Chondrocyte (in vitro differentiated cells): ENCODE measurements at places on chromosomes 2 and 18. TPM values are rescaled to one million over a fixed set of nuclear protein-coding genes. Genes with fewer than 3 reads are reported as not detected.

Gene TXNDC2
- total RNA-seq, result 0.17 to 0.41 TPM (median 0.28 TPM) in 3 replicates

Gene PKDCC
- total RNA-seq, result 83.1 to 164 TPM (median 155 TPM) in 3 replicates

Gene FOXI3
- not detected in 3 replicates for total RNA-seq

Gene MALL
- 0.60 to 0.85 TPM (median 0.82 TPM) in 3 replicates for total RNA-seq

Gene TMEM247
- not detected in 3 replicates for total RNA-seq

Gene MOCOS
- 6.7 to 15.7 TPM (median 13.2 TPM) in 3 replicates for total RNA-seq

DNA sequence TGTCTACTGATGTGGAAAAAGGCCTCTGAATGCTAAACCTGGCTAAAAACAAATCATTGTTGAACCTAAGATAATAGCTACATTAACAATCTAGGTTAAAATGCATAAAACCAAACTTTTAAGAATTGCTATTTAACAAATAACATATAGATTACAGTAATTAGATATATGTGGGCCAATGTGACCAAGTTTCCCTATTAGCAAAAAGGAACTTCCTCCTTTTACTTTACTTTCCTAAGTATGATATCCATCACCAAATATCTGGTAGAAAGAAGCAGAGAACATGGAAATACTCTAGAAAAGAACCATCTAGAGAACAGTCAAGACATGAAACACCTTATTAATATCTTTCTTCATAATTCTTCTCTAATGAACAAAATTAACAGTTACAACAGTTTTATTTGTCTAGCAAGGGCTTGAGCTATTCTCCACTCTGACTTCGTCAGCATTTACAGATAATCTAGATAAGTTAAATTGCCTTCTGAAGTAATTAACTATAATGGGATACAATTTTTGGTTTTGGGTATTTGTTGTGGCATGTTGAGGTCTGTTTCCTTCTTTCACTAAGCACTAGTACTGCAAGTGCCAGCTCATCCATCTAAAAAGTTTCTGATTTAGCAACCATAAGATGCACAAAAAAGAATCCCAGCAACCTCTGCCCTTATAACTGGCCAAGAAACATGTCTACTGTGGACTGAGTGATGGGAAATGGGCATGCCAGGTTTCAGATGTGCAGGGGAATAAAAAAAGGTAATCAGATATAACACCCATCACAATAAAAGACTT is 53.3 kb downstream of the MEMO1 start:
- DNase-seq, result no peak

- DNase-seq, result peak; percentile 50
Observed at GRCh38 chr2:126882736-126883665, 15.7 kb upstream of the TEX51 start.

DNA sequence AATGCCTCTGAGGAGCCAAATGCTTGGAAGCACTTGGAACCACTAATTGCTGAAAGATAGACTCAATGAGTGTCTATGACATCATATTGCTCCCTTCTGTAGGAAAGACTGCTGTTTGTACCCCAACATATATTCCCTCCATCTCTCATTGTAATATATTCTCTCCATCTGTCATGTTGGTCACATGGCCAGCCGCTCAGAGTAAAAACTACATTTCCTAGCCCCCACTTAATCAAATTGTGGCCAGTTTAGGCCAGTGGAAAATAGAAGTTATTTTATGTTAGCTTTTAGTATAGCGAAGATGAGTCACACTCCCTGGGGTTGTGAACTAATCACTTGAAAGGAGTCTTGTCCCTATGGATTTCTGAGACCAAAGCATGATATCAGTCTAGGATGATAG is 160.2 kb downstream of the HNMT start:
- no peak for DNase-seq

DNA sequence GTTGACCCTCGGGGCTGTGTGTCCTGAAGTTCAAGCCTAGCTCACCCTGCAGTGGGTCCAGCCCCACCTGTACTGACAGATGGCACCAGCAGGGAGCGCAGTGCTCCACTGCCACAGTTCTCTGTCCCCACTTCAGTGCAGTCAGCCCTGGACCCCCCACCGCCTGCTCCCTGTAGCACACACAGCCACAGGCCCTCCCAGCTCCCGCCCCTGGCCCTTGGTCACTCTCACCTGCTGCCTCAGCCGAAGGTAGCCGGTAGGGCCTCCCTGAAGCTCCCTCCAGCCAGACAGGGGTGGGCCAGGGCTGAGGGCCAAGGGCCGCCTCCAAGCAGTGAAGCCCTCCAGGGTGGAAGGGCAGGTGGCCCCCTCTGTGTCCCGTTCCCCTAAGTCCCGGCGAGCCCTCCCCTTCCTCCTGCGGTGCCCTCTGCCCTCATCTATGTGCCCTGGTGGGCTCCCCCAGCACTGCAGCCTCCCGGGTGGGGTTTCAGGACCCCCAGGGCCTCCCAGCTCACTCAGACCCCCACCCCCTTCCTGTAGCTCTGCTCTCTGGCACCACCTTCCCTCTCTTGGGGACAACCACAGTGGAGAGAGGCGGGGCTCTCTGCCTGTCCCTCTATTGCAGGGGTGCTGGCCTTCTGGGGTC is 10.8 kb upstream of the ALPP start:
- DNase-seq, result peak; percentile 92

DNA sequence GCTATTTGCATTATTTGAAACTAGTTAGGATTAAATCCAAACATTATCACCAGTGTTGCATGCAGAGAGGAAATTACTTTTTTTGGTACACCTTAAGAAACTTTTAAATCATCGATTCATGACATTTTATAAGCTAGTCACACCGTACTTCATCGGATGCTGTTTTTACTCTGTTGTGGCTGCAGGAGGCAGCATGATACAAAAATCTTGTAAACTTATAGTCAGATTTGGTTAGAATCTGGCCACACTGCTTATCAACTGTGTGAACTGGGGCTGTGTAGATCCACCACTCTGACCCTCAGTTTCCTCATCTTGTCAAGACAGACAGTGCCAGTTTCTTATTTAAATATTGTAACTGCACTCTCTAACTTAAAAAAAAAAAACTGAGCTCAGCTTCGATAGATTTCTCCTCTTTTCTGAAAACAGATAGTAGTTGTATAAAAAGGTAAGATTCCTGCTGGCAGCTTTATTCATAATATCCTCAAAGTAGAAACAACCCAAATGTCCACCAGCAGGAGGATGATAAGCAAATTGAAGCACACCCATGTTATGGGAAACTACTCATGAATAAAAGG is 77.8 kb downstream of the RAPGEF4 start:
- no peak for DNase-seq

DNA sequence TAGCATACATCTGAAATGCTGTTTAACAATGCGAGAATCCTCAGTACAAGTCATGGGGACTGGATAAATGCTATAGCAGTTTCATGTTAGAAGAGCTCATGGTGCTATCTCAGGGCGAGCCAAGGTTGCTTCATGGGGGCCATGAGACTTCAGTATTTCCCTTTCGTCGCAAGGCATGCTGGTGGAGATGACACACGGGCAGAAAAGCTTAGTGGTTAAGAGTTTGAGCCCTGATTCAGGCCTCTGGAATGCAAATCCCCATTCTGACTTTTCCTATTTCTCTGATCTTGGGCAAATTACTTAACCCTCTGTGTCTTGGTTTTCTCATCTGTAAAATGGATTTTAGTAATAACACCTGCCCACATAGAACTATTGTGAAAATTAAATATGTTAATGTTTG is 57.4 kb upstream of the EPHA4 start:
- no peak for DNase-seq

- no peak for DNase-seq
Observed at GRCh38 chr2:161825429-161825828, 201.2 kb downstream of the SLC4A10 start.

DNA sequence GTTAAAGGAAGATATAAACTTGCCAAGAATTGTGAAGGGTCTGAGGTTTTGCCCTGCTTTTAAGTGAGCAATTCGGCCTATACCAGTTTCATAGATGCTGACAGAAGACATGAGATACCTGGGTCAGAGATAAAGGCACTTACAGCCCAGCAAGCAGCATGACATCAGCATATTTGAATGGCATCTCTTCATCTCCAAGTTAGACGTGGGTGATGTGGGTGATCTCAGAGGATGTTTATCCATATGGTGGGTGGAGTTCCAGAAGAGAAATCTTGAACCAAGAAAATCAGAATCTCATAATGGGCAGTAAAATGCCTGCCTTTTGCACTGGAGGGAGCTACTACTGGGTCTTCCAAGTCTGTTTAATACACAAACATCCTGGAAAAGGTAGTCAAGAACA is 44.7 kb downstream of the GYPC start:
- no peak for DNase-seq
